SIG-M5 (cell line): ENCODE measurements at places on chromosomes 12 and 14.

- DNase-seq: no peak
Observed at GRCh38 chr14:105860615-105861580, 334.5 kb downstream of the TMEM121 start.

GRCh38 chr12:125186471-125187147, 121.4 kb downstream of the AACS start:
- no peak for DNase-seq

GRCh38 chr14:58755031-58755925, 117.5 kb downstream of the DACT1 start:
- no peak for DNase-seq

DNA sequence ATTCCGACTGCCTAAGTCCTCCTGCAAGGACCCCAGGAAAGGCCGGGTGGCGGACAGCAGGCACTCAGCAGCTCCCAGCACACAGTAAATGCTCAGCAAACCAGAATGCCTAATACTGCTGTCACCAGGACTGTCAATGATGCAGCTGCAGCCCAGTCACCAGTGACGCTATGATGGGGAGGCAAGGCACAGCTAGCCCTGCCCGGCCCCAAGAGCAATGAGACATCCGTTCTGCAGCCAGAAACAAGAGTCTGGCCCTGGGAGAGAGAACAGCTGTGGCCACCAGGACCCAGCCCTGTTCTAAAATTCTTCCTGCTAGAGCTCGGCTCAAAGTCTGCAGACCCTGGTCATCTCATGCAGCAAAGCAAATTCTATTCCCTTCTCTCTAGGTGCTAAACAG, 69.8 kb downstream of the NCOR2 start:
- no peak for DNase-seq

DNA sequence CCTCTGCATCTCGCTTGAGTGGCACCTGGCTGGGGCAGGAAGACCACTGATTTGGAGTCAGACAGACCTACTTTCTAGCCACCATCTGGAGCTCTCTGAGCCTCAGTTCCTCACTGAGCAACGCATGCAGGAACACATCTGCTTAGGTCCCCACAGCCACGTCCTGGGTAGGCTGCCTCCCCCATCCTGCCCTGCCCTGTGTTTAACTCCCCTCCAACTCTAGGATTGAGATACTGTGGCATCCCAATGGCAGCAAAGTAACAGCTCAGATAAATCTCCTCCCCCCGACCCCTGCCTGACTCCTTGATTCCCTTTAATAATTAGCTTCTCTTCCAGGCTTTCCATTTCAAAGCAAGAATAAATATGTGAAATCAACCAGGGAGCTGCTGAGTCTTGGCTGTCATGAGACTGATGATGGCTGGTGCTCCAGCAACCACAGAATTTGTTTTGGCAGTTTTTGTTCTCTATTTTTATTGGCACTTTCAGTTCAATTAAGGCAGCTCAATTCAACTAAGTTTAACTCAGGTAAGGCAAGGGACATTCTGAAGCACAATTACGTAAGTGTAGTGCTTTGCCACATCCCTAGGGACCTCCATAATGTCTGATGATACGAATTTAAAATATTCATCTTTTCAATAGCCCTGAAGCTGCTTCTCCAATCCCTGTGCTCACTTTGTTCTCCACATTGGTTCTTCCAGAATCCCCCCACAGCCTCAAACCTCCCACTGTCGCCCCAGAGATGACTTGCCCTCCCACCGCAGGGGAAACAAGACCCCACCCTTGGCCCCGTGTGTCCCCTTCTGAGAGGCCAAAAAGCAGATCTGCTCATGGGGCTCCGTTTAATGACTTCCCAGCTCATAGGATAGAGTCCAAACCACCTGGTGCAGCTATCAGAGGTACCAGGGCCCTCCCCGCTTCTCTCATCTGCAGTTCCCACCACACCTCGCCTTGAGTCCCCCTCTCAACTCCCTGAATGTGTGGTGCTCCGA, 58.2 kb downstream of the ESR2 start:
- no peak for DNase-seq

DNA sequence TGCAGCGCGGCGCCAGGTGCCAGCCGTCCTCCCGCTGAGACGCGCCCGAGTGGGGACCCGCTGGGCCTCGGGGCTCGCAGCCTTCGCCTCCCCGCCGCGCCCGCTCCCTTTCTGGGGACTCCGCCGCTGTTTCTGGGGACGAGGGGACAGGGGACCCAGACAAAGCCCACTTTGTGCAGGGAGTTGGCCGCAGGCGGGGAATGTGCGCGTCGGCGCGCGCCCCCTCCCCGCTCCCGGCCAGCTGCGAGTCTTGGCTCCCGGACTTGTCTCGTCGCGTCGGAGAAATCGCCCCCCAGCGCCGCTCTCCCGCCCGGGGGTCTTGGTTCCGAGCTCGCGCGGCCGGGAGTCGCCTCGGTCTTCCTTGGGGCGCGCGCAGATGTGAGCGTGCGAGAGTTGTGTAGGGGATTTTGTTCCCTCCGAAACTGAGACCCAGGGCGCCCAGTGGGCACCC, 717 bp downstream of the VASH1 start:
- no peak for DNase-seq

GRCh38 chr12:66482351-66483203, 180.3 kb downstream of the HELB start:
- DNase-seq: no peak

- no peak for DNase-seq
Observed at GRCh38 chr12:17661250-17661649, 428.7 kb downstream of the RERGL start.

GRCh38 chr12:122422730-122423257, 325 bp upstream of the CLIP1 start:
- no peak for DNase-seq

DNA sequence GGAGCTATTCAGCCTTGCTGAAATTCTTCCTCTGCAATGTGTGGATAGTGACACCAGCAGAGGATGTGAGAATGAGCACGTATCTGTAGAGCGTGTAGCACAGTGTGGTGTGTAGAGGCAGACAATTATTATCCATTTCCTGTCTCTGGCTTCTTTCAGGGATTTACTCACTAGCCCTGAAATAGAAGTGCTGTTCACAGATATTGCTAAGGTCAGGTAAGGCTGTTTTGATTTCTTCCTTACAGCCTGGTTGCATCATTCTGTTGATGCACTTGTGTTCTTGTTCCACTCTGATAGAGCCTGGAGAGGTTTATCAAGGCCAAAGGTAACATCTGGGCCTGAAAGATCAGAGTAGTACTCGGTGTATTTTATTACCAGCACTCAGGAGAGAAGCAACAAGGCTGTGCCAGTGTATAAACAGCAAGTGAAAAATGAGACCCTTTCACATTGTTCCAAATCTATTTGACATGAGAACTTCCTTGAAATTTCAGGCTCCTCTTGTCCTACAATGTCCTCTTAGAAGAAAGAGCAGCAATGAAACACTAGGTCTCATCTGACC, 16.7 kb downstream of the ARG2 start:
- DNase-seq: no peak

GRCh38 chr12:60394665-60395064, 798.8 kb downstream of the SLC16A7 start:
- DNase-seq: no peak

- no peak for DNase-seq
Observed at GRCh38 chr12:53060064-53060720, 10.3 kb downstream of the TNS2 start.

GRCh38 chr12:126337556-126338441, 1272.6 kb downstream of the AACS start:
- no peak for DNase-seq

GRCh38 chr14:55897031-55897430, 221.2 kb upstream of the PELI2 start:
- DNase-seq: no peak

- no peak for DNase-seq
Observed at GRCh38 chr14:31934767-31935266, 142.3 kb upstream of the ARHGAP5 start.

DNA sequence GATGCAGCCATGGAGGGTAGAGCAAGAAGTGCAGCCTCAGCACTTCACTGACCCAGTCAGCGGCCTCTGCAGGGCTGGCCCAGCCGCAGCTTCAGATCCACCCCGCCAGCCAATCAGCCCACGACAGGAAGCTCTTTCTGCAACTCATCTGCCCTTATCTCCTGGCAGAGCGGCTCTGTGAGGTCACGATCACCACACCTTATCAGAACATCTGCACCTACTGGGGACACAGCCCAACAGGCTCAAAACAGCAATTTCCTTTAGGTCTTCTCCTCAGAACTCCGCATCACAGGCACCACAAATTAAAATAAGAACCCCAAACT, 287.3 kb downstream of the BCL11B start:
- DNase-seq: no peak

- no peak for DNase-seq
Observed at GRCh38 chr14:94946244-94946643, 176.3 kb upstream of the GSC start.

DNA sequence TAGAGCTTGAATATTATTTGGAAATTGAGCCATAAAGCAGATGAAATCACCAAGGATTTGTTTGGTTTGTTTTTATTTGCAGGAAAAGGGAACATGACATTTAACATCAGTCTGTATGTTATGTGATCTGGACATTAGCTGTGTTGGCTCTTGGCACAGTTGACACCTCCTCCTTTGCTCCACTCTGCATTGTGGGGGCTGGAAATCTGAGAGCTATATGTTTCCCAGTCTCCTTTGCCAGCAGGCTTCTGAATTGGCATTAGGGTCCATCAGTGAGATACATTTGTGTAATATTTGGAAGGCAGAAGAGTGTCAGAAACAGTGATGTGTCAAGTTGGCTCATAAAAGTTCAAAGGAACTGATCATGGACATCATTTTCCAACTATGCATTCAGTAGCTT, 322.1 kb upstream of the ATP2B1 start:
- no peak for DNase-seq

DNA sequence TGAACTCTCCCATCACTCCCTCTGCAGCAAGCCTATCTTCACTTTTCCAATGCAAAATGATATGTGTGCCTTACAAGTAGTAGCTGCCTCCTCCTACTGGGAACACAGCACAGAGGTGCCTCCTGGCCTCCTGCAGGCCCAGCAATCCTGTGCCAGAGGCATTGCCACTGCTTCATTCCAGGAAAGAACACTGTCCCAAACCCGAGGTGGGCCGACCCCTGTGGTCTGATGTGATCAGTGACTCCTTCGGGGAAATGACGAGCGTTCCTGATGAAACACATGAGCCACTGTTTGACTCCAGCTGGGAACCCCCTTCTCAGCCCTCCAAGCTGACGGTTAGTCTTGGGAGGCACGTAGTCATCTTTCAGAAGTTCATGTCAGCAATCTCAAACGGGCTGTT, 19.5 kb downstream of the PSMC1 start:
- DNase-seq: no peak

GRCh38 chr12:14473707-14474287, 93.9 kb downstream of the PLBD1 start:
- no peak for DNase-seq

DNA sequence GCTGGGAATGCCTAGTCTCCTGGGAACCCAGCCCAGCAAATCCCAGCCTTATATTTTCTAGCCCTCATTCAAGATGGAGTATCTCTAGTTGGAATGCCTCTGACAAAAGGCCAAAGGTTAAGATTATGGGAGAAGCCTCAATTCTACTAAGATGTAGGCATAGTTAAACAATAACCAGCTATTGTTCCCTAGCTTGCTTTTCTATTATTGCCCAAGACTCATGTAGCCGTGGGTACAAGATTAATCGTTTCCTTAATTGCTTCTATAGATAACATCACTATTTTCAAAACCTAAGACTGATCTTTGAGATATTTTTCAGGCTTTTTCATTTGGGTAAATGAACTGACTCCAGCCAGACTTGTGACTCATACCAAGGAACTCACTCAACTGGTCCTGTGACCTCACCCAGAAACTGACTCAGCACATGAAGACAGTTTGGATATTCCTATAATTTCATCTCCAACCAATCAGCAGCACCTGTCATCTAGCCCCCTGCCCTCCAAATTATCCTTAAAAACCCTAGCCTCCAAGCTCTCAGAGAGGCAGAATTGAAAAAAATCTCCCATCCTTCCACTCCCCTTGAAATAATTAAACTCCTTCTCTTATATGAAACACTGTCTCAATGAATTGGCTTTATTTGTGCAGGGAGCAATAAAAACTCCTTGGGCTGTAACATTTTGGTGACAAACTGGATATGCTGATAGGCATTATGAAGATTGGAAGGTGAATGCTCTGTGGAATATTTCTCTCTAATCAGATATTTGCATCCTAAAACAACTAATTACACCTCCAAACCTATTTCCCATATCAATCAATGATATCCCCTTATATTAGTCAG, 589.0 kb downstream of the C12orf50 start:
- DNase-seq: no peak

DNA sequence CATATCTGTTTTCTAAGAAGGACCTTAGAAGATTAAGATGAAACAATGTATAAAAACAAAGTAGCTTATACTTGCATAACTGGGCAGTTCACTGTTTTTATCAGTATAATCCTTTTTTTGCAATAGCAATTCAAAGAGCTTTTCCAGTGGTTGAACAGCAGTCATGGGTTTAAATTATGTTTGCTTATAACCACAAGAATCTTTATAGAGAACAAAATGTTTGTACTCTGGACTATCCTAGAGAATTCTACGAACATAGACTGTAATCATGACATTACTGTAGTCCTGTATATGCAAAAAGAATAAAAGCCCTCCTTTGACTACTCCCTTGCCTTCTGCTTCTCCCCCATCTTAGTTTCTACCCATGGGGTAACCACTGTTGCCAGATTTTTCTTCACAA, 5.7 kb downstream of the FAM177A1 start:
- no peak for DNase-seq

DNA sequence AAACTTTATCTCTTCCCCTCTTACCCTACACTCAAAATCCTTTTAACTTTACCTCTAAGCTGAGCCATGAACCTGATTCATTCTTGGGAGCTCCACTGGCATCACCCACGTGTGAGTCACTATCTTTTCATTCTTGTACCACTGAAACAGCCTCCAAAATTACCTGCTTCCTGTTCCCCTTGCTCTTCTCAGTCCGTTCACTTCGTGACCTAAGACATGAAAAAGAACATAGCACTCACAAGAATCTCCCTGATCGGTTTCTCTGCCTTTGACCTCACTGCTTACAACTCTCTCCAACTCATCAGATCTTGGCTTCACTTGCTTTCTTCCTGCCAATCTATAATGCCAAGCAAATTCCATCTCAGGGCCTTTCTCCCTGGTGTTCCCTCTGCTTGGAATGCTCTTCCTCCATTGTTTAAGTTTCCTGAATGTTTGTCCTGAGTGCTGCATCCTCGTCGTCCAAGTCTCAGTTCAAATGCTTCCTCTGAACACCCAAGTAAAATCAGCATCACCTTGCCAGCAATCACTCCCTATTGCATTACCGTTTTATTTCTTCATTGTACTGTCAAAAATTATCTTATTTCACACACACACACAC, 9.2 kb downstream of the GLIPR1 start:
- DNase-seq: no peak
